ENCODE measurements at places on chromosomes 2 and 18.

DNA sequence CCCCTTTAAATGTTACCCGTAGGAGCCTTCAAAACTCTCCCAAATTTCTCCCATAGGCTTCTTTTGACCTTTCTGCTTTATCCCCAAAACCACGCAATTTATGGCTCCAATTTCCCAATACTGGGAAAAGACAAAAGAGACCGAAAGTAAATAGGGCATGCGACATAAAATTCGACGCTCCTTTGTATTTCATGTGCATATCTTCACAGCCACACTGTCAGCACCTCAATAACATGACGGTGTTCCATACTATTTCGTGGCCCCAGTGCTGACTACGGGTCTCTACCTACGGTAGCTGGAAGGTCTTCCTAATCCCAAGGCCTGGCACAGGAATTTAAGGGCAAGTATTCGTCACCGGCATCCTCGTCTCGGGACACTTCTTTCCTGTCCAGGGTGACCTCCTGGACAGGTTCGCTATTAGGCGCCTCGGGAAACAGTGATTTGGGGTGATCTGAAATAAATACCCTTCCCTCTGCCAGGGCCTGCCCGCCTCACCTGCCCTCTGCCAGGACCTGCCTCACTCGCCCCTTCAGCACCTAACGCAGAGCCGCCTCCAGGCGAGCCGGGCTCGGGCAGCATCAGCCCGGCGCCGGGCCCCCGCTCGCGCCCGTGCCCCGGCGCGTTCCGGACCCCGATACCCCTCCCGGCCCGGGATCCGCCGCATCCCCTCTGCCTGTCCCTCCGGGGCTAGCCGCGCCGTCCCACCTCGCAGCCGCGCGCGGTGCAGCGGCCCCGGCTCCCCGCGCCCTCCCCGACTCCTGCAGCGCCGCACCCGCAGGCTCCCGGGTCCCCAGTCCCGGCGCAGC, 680 bp downstream of the DTNB start:
- DNase-seq: peak; percentile 54

GRCh38 chr2:199329466-199329865, 128.3 kb downstream of the SATB2 start:
- DNase-seq: no peak

DNA sequence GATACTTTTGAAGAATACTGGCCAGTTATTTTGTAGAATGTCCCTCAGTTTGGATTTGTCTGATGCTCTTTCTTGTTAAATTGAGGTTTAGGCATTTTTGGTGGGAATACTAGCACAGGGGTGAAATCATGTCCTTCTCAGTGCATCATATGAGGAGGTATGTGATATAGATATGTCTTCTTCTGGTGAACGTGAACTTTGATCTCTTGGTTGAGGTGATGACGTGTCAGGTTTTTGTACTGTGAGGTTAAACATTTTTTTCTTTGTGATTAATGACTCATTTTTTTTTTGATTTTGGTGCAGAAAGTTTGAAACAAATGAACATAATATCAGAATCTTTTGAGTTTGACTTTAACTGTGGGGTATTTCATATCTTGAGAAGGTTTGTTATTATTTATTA, 11.0 kb downstream of the ZNF407 start:
- DNase-seq: no peak

DNA sequence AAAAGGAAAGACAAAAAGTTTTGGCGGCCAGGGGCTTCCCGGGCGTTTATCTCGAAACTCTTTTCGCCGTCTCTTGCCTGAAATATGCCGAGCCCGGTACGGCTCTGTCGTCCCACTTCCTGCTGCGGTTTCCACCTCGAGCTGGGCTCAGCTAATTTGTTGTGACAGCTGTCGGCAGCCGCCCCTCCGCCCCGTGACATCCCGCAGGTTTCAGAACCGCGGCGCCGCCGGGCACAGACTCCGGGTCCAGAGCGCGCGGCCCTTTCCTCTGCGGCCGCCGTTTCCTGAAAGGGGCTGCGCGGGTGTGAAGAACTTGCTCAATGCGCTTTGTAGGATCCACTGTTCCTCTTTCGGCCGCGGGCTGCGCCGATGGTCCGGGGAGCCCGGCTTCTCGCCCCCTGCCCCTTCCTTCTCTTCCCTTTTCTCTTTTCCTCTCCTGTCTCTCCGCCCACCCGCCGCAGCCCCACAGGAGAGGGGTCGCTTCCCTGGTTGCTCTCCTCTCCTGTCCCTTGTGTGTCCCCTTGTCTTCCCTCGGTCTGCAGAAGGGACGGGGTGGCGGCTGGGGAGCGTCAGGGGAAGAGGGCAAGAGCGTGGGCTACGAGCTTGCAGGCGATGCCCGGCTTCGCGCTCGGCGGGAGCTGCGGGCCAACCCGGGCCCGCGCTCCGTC, 648 bp downstream of the ARID5A start:
- DNase-seq: peak; percentile 69

DNA sequence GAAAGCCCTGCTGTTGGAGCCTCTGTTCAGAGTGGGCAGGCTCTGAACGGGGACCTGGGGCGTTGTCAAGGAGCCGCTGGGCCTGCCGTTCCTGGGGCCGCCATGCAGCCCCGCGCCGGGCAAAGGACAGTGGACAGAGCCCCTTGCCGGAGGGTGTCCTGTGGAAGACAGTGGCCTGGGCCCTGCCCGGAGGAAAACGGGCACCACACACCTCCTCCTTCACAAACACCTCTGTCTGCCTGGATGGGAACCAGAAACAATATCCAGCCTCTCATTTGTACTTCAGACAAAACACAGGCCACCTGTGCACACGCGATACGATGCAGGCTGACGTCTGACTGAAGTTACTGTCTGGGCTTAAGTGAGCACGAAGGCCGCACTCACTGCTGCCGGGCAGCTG, 233.7 kb downstream of the TWIST2 start:
- DNase-seq: no peak

DNA sequence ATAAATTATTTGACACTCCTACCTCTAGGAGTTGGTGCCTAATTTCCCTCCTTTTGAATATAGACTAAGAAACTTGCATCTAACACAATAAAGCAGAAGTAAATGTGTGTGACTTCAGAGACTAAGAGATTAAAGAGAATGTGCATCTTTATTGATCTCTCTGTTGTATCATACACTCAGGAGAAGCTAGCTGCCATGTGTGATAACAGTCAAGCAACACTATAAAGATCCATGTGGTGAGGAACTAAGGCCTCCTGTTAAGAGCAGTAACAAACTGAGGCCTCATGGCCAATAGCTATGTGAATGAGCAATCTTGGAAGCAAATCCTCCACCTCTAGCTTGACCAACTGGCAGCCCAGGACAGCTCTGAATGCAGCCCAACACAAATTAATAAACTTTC, 3.4 kb downstream of the FANCL start:
- no peak for DNase-seq

GRCh38 chr18:40431071-40431985, 1523.7 kb upstream of the PIK3C3 start:
- no peak for DNase-seq

- DNase-seq: no peak
Observed at GRCh38 chr2:227789803-227790202, 23.8 kb upstream of the CCL20 start.

DNA sequence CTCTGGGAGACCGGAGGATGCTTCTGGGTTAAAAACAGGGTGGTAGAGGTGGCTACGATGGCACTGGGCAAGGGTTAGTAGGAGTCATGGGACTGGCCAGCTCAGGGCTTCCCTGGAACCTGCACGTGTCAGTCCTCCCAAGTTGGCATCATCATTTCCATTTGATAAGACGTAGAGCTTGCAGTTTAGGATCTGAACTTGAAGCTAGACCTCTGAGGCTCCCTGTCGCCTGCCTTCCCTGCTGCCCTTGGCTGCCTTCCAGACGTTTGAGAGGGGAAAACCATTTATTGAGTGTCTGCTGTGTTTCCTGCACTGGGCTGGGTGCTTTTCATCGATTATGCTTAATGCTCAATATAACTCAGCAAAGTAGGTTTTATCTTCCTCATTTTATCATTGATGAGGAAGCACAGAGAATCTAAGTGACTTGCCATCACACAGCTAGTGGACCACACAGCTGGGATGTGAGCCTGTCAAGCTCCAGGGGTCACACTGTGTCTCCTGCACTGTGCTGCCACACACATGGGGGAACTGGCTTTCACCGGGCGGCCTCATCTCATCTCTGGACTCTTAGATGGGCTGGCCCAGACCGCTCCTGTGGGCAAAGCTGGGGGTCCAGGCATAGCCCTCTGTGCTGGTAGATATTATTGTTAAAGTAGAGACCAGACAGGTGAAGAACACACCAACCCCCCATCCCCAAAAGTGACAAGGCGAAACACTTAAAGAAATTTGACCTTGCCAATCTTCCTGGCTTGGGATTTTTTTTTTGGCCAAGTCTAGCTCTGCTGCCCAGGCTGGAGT, 7.8 kb downstream of the NT5DC4 start:
- no peak for DNase-seq

DNA sequence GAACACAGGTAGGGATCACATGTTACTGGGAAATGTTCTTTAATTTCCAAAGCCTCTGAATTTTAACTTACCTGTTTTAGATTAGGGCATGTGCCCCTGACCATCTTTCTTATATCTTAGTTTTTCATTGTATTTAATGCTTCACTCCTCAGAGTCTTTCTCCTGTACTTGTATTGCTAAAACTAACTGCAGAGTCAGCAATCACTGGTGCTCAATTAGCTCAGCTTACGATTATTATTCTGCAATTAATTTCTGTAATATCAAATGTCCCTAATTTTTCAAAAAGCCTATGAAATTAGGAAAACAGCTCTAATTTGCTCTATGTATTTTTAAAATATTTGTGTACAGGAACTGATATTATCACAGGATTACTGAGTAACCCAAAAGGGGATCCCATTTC, 693.2 kb upstream of the SLC8A1 start:
- no peak for DNase-seq

GRCh38 chr2:173990970-173991819, 26.0 kb upstream of the SP3 start:
- no peak for DNase-seq

GRCh38 chr18:53556450-53556849, 668.0 kb downstream of the MBD2 start:
- DNase-seq: no peak

GRCh38 chr2:136284226-136285119, 166.5 kb upstream of the CXCR4 start:
- no peak for DNase-seq

- DNase-seq: no peak
Observed at GRCh38 chr2:6336752-6337471, 528.8 kb downstream of the CMPK2 start.

DNA sequence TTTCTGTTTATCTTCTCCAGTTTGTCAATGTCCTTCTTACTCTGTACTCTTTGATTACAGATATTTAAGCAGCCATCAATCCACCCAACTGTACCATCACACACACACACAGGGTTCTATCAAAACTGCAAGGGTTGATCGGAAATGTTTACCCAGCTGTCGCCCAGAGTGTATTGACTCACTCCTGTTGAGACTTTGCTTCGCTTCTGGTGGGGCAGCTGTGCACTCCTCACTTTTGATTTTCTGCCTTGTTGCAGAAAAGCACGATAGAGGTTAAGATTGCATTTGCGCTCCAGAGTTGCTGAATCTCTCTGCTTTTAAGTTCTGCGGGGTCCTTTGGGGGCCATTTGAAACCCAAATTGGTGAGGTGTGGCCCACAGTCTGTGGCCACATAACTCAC, 216.2 kb downstream of the SETBP1 start:
- DNase-seq: no peak

GRCh38 chr2:127371037-127371436, 16.7 kb downstream of the MAP3K2 start:
- no peak for DNase-seq

- DNase-seq: no peak
Observed at GRCh38 chr2:198326431-198326830, 522.0 kb downstream of the PLCL1 start.

Data from stimulated activated CD4-positive, alpha-beta T cell treated with anti-CD3 and anti-CD28 coated beads, Interleukin-4, amount 100 ng/mL, for 48 hours (primary cell).